Activated T-helper 1 cell treated with Interleukin-2 at 50 U/mL for 16 hours (primary cell): ENCODE measurements at places on chromosomes 1 and 21.

- DNase-seq, result no peak
Observed at GRCh38 chr1:216805233-216805632, 82.0 kb upstream of the ESRRG start.

GRCh38 chr1:154344977-154345837, 19.9 kb downstream of the ATP8B2 start:
- DNase-seq, result peak; percentile 65

DNA sequence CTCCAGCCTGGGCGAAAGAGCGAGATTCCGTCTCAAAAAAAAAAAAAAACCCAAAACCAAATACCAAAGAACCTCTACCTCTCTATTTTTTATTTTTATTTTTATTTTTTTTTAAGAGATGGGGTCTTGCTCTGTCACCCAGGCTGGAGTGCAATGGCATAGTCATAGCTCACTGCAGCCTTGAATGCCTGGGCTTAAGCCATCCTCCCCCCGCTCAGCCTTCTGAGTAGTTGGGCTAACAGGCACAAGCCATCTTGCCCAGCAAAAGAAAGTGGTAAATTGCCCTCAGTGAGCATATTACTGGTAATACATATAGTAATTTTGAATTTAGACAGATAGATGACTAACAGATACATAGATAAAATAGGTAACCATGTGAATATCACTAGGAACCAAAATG, 77.4 kb downstream of the ASH1L start:
- DNase-seq, result no peak

DNA sequence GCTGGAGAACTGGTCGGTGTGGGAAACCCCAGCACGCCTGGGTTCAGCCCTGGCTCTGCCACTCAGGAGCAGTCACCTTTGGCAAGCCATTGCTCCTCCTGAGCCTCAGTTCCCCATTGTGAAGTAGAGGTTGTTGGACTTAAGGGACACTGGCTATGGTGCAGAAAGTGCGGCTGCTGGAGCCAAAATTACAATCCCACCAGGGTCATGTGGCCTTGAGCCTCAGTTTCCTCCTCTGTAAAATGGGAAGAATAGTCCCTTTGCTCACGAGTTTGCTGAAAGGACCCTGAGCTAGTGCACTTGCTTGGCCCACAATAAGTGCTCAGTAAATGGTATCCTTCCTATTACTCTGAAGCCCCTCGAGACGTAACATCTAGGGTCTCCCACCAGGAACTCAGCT, 14.6 kb upstream of the TAS1R2 start:
- no peak for DNase-seq

GRCh38 chr21:39061766-39062165, 121.5 kb downstream of the PSMG1 start:
- DNase-seq, result no peak

DNA sequence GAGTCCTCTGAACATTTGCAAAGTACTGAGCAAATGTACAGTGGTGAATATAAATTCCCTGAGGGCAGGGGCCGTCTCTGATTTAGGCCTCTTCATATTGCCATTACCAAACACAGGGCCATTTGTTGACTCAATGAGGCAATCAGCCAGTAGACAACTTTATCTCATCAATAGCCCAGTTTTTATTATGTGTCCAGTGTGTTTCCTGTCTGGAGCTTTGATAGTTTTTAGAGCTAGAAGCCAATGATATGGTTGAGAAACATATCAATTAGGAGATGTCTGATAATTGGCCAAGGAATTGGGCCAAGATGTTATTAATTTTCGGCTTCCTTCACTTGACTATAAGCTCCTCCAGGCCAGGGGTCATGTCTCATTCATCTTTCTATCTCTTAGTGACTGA, 163.0 kb downstream of the ROR1 start:
- DNase-seq, result no peak

DNA sequence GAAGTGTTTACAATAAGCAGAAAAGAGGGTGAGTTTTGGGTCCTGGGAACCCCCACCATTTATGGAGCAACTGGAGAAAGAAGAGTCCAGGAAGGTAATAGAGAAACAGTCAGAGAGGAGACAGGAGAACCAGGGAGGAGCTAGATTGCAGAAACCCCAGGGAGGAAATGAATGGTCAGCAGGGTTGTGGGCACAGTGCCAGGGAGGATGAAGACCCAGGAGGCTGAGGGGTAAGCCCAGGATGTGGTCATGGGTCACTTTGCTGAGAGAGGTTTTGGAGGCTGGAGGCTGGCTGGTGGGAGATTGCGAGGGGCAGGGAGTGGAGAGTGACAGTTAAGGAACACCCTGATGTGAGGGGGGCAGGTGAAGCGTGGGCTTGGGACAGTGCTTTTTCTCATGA, 169.9 kb upstream of the CSF3R start:
- DNase-seq, result no peak

DNA sequence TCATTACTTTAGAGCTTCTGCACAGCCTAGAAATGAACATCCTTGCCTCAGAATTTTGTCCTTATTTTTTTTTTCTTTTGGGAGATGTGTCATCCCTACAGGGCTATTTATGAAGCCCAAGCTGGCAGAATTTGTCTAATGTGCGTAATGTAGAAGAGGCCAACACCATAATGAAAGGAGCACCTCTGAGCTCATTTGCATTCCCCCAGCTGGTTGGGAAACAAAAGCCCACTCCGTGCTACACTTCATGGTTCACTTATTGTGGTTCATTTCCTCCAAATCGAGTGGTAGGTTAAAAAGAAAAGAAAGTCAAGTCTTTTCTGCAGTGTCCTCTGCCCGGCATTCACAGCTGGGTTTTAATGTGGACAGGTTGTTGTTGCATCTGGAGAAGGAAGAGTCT, 73.5 kb downstream of the KAZN start:
- no peak for DNase-seq

- DNase-seq, result no peak
Observed at GRCh38 chr1:12499539-12500240, 118.3 kb downstream of the DHRS3 start.

DNA sequence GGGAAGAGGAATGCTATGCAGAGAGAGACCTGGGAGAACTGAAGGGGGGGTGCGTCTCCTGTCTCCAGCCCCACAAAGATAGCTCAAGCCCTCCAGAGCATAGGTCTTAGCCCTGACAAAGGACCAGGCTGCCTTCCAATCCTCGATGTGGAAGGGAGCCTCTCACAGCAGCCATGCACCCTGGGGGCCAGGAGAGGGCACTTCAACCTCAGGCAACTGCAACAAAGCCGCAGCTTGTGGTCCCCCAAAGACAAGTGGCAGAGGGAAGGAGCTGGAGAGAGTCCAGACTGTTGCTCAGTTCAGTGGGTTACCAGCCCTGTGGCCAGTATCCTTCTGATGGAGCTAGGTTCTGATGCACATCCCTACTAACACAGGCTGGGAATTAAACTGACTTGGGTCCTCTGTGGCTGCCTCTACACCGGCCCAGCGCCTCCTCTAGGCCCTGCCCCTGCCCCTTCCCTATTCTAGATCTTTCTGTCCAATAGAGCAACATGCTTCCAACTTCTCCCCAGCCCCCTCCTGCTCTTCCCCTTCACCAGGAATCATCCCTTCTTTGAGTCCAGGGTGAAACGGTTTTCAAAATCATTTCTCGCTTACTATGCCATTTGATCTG, 100.7 kb upstream of the SPATA6 start:
- no peak for DNase-seq

GRCh38 chr1:83705091-83705490, 293.8 kb downstream of the TTLL7 start:
- DNase-seq, result no peak

DNA sequence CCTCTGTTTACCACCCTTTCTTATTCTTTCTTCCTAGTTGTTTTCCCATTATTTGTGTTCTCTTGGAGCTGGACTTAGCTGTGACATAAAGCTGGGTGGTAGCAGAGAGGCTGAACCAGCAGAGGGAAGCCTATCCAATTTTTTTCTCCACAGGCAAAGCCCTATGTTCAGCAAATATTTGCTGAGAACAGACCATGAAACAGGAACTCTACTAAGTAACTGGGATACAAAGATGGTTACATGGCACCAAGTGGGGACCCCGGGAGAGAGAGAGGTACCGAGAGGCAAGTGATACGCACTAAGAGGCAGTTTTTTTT, 6.6 kb downstream of the CFAP141 start:
- DNase-seq, result no peak

DNA sequence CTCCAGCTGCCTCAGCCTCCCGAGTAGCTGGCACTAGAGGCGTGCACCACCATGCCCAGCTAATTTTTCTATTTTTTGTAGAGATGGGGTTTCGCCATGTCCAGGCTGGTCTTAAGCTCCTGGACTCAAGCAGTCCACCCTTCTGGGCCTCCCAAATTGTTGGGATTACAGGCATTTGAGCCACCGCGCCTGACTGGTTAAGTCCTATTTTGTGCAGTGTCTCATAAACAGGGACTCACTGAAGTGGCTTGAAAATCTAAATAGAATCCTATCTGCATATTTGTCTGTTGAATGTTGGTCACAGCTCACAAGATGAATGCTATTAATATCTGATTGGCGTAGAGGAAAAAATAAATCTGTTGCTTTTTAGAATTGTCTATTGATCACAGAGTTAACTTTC, 5.9 kb upstream of the CHAF1B start:
- no peak for DNase-seq

GRCh38 chr21:25487046-25487594, 120.2 kb downstream of the MRPL39 start:
- no peak for DNase-seq

GRCh38 chr1:226310245-226310540, 1.2 kb upstream of the LIN9 start:
- DNase-seq, result no peak

DNA sequence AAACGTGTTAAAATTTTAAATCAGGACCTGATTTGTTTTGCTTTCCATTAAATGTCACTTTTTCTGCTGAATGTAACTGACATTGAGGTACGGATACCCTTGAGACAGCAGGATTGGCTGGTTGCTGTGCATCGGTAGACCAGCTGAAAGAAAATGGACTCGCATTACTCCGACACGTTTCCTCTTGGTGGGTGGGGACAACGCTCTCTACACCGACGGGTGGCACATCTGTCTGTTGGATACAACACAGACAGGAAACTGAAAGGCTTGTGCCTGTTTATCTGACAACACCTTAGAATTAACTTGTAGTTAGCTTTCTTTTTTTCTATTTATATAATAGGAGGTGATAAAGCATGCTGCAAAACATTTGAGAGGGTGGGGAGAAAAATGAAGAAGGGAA, 19.4 kb downstream of the PRPF38A start:
- DNase-seq, result peak; percentile 56

DNA sequence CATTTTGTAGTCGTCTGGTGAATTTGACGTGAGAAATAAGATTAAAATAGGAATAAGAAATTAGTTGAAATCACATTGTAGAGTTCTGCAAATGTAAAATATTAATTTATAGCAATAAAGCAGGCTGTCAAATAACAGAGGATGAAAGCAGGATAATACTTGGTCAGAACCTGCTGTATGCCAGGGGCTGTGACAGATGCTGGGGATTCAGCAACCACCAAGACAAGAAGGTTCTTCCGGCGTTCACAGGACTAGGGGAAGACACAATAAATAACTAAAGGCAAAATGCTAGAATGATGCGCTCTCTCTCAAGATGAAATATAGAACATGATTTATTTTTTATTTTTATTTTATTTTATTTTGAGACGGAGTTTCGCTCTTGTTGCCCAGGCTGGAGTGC, 6.8 kb upstream of the PARK7 start:
- no peak for DNase-seq

- no peak for DNase-seq
Observed at GRCh38 chr1:27554759-27555699, 48.9 kb downstream of the AHDC1 start.

GRCh38 chr1:183039330-183039729, 16.1 kb downstream of the LAMC1 start:
- DNase-seq, result no peak

- DNase-seq, result no peak
Observed at GRCh38 chr1:177023249-177023648, 141.3 kb downstream of the ASTN1 start.

DNA sequence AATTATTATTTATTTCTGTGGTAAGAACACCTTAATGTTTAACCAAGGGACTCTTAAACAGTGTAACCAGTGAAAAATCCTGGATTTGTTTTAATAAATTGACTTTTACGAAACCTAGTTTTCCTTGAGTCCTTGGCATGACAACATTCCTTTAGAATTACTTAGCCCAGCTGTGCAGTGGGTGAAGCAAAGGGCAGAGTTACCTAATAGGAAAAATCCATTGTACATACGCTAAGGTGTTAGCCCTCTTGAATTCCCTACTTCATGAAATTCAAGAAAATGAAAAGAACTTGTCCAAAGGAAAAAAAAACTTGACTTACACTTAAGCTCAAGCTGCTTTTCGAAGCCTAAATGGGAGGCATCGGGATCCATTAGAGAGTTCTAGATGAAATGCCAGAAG, 852.0 kb upstream of the ADAMTS5 start:
- DNase-seq, result no peak

- DNase-seq, result peak; percentile 15
Observed at GRCh38 chr1:18820791-18821641, 38.4 kb downstream of the TAS1R2 start.

DNA sequence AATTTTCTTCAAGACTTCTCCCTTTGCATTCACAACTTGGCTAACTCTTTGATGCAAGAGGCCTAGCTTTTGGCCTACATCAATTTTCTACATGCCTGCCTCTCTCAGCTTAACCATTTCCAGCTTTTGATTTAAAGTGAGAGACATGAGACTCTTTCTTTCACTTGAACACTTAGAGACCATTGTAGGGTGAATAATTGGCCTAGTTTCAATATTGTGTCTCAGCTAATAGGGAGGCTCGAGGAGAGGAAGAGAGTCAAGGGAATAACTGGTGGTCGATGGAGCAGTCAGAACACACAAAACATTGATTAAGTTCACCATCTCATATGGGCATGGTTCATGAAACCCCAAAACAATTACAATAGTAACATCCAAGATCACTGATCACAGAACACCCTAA, 225.5 kb downstream of the TPR start:
- DNase-seq, result no peak

DNA sequence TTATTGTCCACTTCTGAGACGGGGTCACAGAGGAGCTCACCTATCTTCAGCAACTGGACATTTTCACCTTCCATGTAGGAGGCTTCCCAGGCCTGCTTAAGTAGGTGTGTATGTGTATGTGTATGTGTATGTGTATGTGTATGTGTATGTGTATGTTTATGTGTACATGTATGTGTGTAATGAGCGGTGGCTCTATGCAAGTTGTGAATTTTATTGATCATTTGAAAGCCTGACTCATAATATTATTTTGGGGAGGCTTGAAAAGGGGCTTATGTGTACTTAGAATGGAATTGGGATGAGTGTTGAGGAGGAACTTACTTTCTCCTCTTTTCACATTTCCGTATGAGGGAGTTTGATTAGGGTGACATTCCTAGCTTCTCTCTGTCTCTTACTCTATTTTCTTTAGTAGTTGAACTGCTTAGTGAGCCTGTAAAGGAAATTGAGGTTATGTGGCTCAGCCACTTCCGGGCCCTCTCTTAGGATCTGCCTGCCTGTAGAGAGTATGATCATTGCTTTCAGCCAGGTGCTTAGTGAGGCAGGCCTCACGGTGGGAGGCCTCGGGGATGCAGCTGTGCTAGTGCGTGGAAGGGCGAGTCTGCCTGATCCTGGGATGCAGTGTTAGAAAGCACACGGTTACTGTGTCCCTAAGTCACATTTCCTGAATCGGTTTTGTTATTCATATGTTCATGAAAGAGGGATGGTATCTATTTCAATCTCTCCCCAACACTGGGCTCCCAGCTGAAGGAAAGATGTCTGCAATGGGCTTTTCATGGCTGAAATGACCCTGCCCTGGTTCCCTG, 61.0 kb downstream of the IER5 start:
- DNase-seq, result peak; percentile 56
